ENCODE measurements at places on chromosomes 5 and 9.

DNA sequence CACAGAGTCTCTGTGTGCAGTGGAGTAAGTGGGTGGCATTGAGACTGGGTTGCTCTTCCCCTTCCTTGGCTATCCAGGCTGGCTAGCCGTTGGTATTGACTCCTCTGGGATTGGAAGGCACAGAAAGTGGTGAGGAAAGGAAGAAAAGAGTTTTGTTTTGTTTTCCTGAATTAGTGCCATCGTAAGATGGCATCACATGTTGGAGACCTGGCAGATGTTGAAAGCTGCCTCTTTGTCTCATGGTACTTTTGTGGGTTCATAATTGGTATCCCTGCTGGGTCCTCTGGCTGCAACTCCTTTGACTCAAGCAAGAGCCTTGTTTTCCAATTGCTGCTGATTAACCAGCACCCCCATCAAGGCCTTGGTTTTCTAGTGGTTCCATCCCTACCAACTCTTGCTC lies 293.8 kb downstream of the PDE4D start:
- no peak for DNase-seq

DNA sequence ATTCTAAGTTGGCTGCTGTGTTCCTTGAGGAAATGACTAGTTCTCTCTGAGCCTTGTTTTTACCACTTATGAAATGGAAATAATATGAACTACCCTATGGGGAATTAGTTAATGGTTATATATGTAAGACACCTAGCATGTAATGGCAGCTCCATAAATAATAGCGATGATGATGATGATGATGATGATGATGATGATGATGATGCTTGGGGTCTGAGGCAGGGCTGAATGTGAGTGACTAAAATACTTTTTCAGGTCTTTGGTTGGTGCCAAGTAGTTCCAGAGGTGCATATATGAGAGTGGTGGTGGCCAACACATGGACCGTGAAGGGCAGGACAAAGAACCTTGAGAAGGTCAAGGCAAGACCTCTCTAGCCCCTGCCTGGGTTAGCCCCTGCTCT lies 123.3 kb upstream of the PANK3 start:
- DNase-seq, result no peak

GRCh38 chr5:164148292-164148691 lies 642.9 kb downstream of the MAT2B start:
- no peak for DNase-seq

DNA sequence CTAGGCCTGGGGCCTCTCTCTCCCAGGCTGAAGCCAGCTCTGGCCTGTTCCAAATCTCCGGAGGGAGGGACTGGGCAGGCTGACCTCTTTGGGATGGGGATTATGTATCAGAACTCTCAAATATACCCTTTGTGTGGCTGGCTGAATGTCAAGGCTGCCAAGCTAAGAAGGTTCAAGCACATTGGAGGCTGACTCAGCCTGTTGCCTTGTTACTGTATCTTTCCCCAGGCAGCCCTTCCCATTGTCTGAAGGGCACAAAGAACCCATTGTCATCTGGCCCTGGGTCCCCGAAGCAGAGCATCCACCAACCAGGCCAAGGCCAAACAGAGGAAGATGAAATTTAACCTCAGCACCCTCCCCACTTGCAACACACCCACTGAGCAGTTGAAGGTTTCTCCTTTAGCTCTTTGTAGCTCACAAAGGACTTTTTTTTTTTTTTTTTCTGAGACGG lies 7.3 kb upstream of the SPARC start:
- DNase-seq, result no peak

DNA sequence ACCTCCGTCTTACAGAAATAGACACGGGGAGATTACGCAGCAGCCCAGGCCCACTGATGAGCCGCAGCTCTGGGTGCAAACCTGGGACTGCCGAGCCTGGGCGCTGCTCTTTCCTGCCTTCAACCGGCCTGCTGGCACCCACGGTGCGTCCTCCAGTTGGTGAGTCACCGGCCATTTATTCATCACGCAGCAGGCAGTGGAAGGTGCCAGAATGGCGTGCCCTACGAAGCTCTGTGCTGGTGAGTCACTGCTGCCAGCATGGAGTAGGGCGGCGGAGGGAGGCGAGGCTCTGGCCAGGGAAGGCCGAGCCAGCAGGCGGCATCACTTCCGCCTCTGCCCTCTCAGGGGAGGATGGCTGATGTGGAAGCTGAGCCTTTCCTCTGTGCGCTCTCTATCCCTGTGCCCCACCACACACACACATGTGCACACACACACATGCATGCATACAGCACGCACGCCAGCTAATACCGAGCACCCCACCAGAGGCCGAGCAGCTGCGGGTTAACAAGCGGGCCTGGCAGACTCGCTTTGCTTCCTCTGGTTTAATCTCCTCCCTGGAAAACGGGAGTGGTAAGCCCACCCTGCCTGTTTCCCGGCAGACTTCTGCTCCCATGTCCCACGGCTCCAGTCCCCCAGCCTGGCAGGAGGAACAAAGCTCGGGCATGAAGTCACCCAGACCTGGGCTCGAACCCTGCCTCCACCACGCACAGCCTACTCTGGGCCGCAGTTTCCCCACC lies 39.2 kb downstream of the OLFM1 start:
- no peak for DNase-seq

DNA sequence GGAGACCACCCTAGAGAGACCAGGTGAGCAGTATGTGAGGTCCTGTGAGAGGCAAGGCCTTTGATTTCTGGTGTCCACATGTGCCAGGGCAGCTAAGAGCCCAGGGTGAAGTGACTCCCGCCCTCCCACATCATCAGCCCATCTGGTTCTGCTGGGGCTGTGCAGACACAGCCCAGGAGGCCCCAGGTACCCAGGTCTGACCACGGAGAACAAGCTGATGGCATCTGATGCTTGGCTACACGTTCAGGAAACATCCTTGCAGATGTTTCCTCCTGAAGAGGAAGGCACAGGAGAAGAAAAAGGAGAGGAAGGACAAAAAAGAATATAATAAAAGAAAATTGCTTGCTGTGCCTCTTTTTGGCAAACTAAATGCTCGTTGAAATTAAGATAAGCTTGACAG lies 225.8 kb downstream of the PAX5 start:
- no peak for DNase-seq

DNA sequence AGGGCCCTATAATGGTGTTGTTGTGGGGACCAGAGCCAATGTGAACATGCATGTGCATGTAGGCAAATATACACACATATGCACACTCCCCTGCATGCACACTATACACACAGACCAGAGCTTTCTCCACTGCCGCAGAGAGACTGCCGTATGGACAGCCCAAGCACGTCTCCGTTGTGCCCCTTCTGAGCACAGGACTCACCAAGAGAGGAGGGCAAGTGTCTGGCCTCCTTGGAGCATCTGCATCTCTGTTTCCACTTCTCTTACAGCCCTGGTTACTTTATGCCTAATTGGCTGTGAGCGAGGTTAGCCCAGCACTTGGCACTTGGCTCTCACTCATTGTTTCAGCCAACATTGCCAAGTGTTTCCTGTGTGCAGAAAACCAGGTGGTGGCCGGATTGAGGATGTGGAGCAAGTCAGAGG lies 30.4 kb downstream of the CSF2 start:
- DNase-seq, result no peak

GRCh38 chr9:133691191-133691590 lies 47.0 kb downstream of the SARDH start:
- no peak for DNase-seq

DNA sequence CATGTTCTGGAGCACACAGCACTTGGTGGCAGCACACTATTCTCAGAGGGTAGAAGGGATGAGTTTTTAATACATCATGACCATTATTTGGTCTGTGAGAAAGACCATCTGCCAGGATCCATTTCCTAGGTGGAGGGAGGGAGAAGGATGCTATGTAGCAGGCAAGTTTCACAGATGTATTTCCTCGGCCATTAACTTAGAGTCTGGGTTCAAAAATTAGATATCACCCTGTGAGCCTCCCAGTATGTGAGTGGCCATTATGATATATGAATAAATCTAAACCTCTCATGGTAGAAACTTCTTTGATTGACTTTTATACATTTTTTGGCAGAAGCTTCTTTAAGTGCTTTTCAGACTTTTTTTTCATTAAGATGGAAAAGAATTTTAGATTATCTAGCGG lies 133.9 kb downstream of the SREK1 start:
- no peak for DNase-seq

DNA sequence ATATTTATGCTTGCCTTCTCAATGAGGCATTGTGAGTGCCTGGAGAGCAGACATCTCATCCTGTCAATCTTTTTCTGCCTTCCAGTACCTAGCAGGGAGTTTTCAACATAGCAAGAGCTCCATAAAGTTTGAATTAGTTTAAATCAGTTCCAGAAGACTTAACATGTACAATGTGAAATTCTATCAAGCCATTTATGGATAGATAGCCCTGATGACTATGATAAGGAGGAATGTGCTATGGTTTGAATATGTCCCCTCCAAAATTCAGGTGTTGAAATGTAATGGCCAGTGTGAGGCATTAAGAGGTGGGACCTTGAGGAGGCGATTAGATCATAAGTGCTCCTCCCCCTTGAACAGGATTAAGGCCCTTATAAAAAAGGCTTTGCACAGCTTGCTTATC lies 306.9 kb upstream of the SMARCA2 start:
- no peak for DNase-seq

DNA sequence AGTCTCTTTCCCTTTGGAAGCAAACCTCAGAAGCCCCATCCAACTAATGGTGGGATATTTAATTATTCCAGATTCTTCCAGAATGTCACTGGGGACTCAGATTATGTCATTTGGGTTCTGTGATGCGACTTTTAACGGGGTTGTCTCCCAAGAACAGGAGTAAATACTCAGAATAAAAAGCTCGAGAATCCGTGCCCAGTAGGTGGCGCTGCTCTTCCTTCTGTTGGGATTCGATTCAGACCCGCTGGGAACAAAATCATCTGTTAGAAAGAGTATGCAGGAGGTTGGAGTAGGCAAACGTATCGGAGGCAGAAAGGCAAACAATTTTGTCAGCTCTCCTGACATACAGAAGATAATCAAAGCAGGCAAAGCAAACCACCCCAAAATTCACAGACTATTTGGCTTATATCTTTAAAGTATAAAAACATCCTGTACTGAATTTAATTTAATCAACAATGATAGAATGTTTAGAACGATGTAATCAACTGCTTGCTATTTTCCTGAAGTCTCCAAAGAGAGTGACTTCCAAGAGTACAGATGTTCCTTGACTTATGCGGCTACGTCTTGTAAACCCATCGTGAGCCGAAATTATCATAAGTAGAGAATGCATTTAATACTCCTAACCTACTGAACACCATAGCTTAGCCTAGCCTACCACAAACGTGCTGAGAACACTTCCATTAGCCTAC lies 169.8 kb upstream of the RAI14 start:
- DNase-seq, result peak; percentile 85

GRCh38 chr9:81073821-81074220 lies 615.5 kb downstream of the TLE1 start:
- DNase-seq, result no peak

DNA sequence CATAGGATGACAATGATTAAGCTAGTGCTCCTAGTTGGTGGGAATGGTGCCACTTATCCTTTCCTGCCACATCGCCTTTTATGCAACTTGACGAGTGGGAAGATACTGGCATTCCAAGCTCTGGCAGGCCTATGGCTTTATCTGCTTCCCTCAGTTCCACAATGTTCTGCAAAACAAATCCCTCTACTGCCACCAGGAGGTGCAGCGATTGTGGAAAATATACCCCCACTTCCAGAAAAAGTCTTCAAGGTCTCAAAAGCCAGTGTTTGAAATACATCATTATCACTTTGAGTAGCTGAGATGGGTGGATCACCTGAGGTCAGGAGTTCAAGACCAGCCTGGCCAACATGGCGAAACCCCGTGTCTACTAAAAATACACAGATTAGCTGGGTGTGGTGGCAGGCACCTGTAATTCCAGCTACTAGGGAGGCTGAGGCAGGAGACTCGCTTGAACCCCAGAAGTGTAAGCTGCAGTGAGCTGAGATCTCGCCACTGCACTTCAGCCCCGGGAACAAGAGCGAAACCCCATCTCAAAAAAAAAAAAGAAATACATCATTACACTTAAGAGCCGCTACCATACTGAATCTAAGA lies 3.4 kb downstream of the CLINT1 start:
- DNase-seq, result peak; percentile 53

DNA sequence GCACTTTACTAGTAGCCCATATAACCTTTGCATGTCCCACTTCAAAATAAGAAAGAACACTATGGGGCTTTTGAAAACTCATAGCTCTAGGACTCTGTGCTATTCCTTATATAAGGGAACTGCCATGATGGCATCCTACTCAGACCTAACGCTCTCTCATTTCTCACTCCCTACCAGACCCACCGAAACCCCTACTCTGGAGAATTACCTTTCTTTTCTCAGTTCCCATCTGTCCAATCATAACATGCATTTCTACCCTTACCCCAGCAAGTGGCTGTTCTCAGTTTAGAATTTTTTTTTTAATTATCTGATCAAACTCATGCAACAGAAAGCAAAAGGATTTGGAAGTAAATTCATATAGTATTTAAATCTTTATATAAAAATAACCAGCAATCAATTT lies 27.3 kb downstream of the CARNMT1 start:
- no peak for DNase-seq

Data from NCI-H345 (cell line).